Karpas-422 (cell line): ENCODE measurements at places on chromosomes 12 and 14. TPM values are rescaled to one million over a fixed set of nuclear protein-coding genes. Genes with fewer than 3 reads are reported as not detected.

Gene ANKS1B
- 13.3 and 23.4 TPM in 2 replicates for total RNA-seq

Gene CLEC9A
- not detected in 2 replicates for total RNA-seq

Gene EFS
- not detected in 2 replicates for total RNA-seq

Gene CCDC198
- not detected in 2 replicates for total RNA-seq

Gene ADGRD1
- total RNA-seq = not detected in 2 replicates

Gene OR6C74
- total RNA-seq = not detected in 2 replicates

Gene CLEC1B
- not detected in 2 replicates for total RNA-seq

Gene KRT1
- not detected in 2 replicates for total RNA-seq

Gene DEPDC4
- total RNA-seq = 1.9 and 6.2 TPM in 2 replicates

Gene LAG3
- 0.22 and 0.32 TPM in 2 replicates for total RNA-seq

Gene OR11G2
- not detected in 2 replicates for total RNA-seq

Gene ZFHX2
- 0.07 and 0.32 TPM in 2 replicates for total RNA-seq

Gene ADAM21
- total RNA-seq = 0.56 TPM in 1 of 2 replicates, not detected in the other

Gene BEST3
- not detected in 2 replicates for total RNA-seq

Gene TRHDE
- total RNA-seq = not detected in 2 replicates

Gene ASPG
- not detected in 2 replicates for total RNA-seq

Gene LRRIQ1
- not detected in 2 replicates for total RNA-seq

Gene PDE3A
- total RNA-seq = not detected in 2 replicates

Gene RNF10
- total RNA-seq = 59.8 and 65.5 TPM in 2 replicates
